ENCODE measurements at places on chromosomes 13 and 19.
A peak's percentile ranks its signal among the peaks of the same experiment; 100 is the strongest.

DNA sequence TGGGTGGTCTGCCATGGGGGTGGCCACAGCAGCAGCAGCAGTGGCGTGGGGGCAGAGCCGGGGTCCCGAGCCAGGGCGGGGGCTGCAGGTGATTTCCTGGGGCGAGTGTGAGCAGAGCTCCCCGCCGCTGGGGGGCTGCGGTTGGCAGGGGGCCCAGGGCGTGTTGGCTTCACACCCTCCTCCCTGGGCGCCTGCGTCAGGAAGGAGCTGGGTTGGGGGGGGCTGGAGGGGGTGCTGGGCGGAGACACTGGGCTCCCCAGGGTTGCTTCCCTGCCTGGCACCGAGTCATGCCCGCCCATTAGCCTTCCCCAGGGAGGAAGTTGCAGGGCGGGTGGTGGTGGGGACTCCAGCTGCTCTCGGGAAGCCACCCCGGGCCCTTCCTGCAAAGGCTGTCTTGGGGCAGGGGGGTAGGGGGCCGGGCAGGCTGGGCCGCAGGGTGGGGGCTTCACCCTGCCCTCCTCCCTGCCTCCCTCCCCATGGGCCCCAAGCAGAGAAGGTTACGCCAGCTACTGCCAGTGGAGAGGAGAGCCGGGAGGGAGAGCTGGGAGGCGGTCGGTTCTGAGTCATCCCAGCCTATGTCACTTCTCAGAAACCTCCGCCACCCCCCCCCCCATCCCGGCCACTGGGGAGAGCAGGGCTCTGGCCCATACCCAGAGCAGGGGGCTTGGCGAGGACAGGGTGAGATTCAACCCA lies 4.6 kb downstream of the MIDN start:
- H3K36me3 ChIP-seq: peaks cover 54% of the 10 kb centered on the region
- peak overlapping the region; percentile 99 for H3K27ac ChIP-seq
- peaks cover 72% of the 10 kb centered on the region for H3K4me1 ChIP-seq
- peak overlapping the region; percentile 68 for H3K4me3 ChIP-seq

DNA sequence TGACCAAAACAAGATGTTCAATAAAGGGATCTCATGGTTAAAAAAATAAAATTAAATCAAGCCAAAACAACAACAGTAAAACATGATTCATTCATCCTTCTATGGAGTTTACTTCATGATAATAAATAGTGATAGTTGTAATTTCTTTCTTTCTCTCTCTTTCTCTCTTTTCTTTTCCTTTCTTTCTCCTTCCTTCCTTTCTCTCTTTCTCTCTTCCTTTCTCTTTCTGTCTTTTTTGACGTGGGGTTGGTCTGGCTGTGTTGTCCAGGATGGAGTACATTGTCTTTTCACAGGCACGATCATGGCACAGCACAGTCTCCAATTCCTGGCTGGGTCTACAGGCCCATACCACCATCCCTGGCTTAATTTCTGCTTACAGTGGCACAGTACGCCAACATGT lies 29.1 kb upstream of the PCCA start:
- H3K4me1 ChIP-seq: no peaks in the 10 kb centered on the region
- no peaks in the 10 kb centered on the region for H3K27me3 ChIP-seq
- H3K4me3 ChIP-seq: no peak overlapping the region
- no peak for DNase-seq

GRCh38 chr13:25920277-25920676 lies 131.5 kb downstream of the SHISA2 start:
- H3K36me3 ChIP-seq: no peaks in the 10 kb centered on the region
- H3K4me1 ChIP-seq: no peaks in the 10 kb centered on the region
- DNase-seq: no peak
- no peak overlapping the region for H3K4me3 ChIP-seq
- no peak overlapping the region for H3K27ac ChIP-seq

DNA sequence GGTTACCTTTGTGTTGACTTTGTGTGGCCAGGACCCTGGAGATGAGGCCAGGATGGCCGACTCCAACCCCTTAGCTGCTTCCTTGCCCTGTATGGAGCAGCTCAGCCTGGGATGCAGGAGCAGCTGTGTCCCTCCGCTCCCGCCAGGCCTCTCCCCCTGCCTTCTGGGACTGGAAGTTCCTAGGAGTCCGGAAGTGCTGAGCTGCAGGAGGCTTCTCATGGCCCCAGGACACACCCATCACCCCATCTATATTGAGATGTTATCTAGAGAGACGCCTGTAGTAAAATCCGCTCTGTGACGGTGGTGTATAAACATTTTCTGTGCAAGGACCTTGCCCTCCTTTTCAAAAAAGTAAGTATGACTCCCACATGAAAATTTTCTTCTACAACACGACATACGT lies 27.0 kb downstream of the WTIP start:
- no peak overlapping the region for H3K27ac ChIP-seq
- DNase-seq: no peak
- H3K27me3 ChIP-seq: no peaks in the 10 kb centered on the region
- no peaks in the 10 kb centered on the region for H3K4me1 ChIP-seq
- H3K4me3 ChIP-seq: no peak overlapping the region

- no peak overlapping the region for H3K4me3 ChIP-seq
- H3K36me3 ChIP-seq: no peaks in the 10 kb centered on the region
- no peaks in the 10 kb centered on the region for H3K27me3 ChIP-seq
- no peak for DNase-seq
- peak overlapping the region; percentile 79 for H3K27ac ChIP-seq
Measured at GRCh38 chr19:13881251-13881691, 4.3 kb downstream of the NANOS3 start.
